ENCODE measurements at places on chromosomes 4 and X.

DNA sequence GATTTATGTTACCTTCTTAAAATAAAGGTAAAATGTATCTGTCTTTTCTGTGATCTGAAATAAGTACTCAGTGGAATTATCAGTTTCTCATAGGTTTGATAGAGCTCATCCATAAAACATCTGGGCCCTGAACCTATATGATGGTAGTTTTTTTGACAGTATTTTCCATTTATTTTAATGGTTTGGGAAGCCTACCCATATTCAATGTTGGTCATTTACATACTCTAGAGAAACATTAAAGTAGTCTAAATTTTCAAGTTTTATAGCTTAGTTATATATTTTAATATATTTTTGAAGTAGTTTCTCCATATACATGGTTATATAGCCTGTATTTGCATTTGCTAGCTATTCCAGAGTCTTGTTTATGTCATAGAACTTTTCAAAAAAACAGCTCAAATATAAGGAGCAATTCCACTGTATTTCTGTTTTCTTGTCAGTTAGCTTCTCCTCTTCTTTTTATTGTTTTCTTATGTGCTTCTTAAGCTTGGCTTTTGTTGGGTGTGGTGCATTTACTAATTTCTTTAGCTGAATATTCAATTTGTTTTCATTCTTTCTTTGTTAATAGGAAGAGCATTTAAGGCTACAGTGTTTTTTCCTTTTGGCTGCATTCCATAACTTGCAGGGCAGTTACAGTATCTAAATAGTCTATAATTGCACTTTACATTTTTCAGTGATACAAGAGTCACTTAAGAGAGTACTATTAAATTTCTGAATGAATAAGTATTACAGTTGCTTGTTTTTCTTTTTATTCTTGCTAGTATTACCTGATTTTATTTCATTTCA lies 181.4 kb downstream of the DKK2 start:
- DNase-seq = no peak

DNA sequence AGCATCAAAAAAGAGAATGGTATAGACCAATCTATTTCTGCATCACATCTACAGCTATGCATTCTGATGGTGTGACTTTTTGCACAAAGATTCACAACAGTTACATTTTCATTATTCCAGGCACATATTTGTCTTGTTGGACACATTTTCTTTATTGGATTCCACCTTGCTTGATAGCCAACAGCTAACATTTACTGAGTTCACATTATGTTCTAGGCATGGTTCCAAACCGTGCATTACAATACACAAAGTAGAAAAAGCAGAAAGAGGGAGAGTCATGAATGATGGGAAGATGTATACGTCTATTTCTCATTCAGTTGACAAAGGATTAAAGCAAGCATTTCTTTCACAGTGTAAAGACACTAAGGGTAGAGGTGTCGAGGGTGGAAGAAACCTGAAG lies 22.9 kb upstream of the CLGN start:
- no peak for DNase-seq

GRCh38 chrX:1500701-1501624 lies 36.0 kb downstream of the P2RY8 start:
- DNase-seq = no peak

- DNase-seq = no peak
These were observed 156.1 kb downstream of the GPAT3 start for GRCh38 chr4:83692028-83692427.

GRCh38 chr4:171265190-171265818 lies 547.9 kb upstream of the GALNTL6 start:
- no peak for DNase-seq

- DNase-seq = no peak
These were observed 43.0 kb downstream of the BANK1 start for GRCh38 chr4:101833480-101833879.

Data from tibial nerve (tissue), 4 donors.